AG08395 (cell line): ENCODE measurements at places on chromosomes 12 and 14.

GRCh38 chr14:105026033-105026785 lies 5.3 kb upstream of the CDCA4 start:
- DNase-seq, result no peak

- DNase-seq, result no peak
These were observed 844 bp downstream of the DPF3 start for GRCh38 chr14:72892879-72893635.

DNA sequence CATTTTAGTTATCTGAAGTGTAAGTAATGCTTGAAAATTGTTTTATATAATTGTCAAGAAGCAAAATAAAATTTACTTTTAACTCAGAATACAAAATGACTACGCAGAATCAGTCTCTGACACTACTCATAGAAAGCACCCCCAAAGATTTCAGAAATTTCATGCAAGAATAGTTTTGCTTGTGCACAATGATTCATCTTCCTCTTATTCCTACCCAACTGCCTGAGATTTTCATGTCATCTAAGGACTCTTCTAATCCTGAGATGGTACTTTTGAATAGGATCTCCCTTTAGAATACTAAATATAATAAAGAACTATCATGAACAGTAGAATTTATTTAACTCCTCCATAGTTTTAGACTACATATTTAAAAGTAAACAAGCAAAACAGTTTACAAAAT lies 485.3 kb upstream of the MGAT4C start:
- no peak for DNase-seq

GRCh38 chr12:69007101-69007854 lies 74.3 kb upstream of the CPM start:
- peak; percentile 63 for DNase-seq

- DNase-seq, result no peak
These were observed 40.3 kb downstream of the IFNG start for GRCh38 chr12:68119250-68119649.

GRCh38 chr12:131909081-131909751 lies 14.8 kb downstream of the ULK1 start:
- no peak for DNase-seq

DNA sequence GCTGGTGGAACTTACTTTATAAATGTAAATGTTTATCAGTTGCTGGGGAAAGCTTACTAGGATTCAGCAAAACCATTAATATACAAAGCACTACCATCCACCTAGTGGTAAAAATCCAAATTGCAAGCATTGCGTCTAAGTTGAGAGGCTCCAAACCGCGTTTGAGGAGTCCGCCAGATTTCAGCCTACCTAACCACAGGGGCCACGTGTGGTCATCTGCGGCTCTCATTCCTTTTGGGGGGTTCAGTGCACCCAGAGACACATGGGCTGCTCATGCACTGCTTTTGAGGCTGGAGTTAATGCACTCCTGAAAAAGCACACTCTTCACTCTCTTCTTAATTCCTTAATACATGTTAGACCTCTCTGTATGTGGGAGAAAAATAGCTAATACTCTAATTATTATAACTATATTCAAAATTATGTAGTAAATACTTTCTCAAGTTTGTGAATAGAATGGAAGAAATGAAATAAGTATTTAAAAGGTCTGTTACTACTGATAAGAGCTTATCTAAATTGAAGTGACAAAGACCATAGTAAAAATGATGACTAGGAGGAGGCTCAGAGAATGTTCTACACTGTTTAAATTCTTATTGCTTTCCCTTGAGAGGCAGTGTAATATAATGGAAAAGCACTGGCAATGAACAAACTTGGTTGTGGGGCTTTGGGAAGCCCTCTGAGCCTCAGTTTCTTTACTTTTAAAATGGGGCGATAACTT lies 41.4 kb upstream of the MANSC4 start:
- peak; percentile 72 for DNase-seq

DNA sequence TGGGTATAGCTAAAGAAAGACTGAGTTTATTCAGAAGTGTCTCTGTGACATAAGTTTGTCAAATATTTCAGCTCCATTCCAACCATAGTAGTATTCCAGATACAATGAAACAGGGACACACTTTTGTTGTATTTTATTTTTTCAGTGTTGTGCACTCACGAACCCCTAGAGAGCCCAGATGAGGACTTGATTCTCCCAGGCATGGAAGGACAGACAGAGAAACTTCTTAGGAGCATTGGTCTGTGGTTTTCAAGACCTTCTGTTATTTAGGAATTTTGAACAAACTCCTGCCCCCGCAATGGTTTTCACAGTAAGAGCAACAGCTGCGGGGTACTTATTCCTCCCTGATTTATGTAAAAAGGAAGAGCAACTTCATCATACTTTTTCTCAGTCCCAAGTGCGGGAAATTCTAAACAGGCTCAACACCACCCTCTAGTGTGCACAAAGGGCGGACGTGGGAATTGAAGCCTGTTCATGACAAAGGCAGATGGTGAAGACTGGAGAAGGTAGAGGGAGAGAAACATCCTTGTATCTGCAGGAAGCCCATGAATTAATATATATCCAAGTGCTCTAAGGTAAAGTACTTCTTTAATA lies 147.6 kb downstream of the PAH start:
- peak; percentile 81 for DNase-seq

- DNase-seq, result no peak
These were observed 74.0 kb downstream of the PDE3A start for GRCh38 chr12:20442322-20442721.

- no peak for DNase-seq
These were observed 60.6 kb downstream of the NCOR2 start for GRCh38 chr12:124506832-124507153.

DNA sequence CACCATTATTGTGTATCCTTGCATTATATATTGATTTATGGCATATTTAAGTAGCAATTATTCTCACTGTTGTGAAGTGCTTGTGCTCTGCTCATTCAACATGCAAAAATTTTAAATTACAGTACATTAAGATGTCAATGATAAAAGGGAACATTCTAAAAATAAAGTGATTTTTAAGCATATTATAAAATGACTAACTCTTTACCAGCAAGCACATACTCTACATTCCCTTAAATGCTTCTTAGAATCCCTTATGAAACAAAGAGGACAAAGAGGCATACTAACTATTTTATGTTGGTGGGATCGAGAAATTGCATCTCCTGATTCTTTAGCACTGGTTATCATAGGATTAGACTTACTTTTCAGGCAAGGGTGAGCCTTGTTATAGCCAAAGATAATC lies 46.6 kb upstream of the ZDHHC17 start:
- DNase-seq, result no peak

- peak; percentile 44 for DNase-seq
These were observed 3.0 kb upstream of the CISTR start for GRCh38 chr12:53754633-53755264.

DNA sequence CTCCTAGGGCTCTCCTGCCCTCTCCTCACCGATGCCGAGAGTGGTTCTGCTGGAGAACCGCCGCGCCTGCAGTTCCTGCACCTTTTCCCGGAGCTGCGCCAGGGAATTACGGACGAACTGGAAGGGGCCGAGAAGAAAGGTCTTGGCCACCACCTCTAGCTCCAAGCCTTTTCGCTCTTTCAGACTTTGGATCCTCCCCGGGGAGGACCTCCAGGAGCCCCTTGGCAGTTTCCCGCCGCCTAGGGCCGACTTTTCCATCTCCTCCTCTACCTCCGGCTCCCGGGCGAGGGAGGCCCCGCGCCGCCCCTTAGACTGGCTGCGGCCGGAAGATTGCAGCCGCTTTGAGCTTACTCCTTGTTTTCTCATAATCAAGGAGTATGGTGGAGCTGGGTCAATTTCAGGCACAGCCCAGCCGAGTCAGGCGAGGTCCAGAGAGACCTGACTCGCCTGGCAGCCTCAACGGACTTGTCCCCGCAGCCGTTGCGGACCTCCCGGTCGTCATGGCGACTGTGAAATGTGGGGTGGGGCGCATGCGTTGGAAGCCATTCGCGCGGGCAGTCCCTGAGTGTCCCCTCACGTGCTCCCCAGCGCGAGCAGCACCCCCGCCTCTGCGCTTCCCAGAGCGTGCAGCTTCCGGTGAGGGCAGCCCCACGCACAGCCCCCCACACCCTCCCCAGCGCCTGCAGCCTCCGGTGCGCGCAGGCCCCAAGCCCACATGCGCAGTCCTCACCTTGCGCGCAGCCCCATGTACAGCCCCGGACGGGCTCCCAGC lies at the start of gene DPY19L2:
DPY19L2 (minus strand) TSS at position 466 of the 772 bp plus-strand sequence; CDS start at position 366, 100 bp downstream.
- peak; percentile 16 for DNase-seq

DNA sequence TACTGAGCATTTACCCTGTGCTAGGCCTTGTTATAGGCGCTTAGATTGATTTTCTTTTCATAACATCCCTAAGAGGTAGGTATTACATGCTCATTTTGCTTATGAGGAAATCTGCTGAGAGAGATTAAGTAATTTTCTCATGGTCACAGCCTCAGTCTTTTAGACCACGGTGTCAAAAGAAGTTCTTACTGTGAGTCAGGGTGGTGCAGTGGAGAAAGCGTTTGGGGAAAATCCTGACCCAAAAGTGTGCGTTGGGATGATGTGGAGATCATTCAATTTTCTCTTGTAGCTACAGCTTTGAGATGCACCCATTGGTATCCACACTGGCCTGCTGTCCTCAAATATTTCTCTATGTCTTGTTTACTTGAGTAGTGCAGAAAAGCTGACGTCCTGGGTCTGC lies 8.2 kb downstream of the ANG start:
- DNase-seq, result no peak
